ENCODE measurements at places on chromosomes 16 and 17.

DNA sequence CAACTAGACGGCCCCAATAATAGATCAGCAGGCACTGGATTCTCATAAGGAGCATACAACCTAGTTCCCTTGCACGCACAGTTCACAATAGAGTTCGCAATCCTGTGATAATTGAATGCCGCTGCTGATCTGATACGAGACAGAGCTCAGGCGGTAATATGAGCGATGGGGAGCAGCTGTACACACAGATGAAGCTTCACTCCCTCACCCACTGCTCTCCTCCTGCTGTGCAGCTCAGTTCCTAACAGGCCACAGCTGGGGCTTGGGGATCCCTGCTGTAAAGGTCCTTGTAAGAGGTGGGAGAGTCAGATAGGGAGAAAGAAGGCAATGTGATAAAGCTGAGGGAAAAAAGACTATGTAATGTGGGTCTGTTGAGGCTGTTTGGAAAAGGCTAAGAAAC lies 577.5 kb downstream of the RBFOX1 start:
- no peak for DNase-seq

DNA sequence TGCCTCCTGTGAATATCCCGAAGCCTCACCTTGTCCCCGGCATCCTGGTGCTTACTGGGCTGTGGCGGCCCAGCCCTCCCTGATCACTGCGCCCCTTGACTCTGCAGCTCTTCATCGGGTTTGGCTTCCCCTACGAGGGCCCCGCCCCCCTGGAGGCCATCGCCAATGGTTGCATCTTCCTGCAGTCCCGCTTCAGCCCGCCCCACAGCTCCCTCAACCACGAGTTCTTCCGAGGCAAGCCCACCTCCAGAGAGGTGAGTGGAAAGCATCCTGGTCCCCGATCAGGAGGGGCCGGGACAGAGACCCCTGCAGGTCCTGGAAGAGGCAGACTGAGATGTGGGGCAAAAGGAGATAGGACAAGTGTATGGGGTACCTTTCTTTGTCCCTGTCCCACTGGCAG lies 72.1 kb downstream of the MGAT5B start:
- DNase-seq = no peak

GRCh38 chr16:11232852-11233726 lies 22.9 kb downstream of the SOCS1 start:
- no peak for DNase-seq

DNA sequence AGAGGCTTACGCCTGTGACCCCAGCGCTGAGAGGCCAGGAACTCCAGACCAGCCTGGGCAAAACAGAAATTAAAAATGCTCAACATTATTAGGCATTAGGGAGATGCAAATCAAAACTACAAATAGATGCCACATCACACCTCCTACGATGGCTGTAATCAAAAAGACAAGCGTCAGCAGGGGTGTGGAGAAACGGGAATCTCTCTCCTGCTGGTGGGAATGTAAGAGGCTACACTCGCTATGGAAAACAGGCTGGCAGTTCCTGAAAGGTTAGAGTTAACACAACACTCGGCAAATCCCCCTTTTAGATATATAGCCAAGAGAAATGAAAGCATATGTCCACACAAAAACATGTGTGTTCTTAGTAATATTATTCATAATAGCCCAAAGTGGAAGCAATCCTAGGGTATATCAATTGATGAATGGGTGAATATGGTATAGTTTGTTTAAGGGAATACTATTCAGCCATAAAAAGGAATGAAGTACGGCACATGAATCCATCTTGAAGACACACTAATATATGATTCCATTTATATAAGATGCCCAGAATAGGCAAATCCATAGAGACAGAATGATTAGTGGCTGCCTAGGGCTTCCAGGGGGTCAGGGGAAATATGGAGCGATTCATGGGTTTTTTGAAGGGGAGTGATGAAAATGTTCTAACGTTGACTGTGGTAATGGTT lies 1.8 kb upstream of the NPRL3 start:
- DNase-seq = no peak

- DNase-seq = no peak
Measured at GRCh38 chr16:65855171-65856145, 511.0 kb upstream of the CDH5 start.

DNA sequence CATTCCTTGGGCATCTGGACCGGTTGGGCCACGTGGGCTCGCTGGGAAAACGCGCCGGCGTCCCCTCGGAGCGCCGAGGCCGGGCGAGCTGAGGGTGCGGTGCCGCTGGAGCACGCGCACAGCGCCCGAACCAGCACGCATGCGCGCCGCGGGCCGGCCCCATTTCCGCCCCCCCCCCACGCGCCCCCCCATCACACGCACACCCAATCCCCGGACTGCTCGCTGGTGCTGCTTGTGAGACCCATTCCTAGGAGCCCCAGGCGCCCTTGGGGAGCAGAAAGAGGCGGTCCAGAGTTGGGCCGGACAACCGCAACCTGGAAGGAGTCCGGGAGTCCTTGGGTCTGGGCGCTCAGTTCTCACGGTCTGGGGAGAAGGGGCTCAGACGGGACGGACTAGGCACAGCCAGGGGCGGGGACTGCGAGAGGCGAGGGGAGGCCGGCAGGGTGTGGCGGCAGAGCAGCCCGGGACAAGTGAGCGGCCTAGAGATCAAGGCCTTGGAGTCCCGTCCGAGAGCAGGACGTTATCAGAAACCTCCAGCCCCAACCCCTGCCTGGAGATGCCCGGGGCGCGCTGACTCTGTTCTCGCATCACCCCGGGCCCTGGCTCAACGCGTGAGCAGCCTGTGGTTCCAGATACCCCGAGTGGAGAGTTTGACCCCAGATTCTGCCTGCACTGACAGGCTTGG lies 6.0 kb upstream of the CBX8 start:
- DNase-seq = no peak

DNA sequence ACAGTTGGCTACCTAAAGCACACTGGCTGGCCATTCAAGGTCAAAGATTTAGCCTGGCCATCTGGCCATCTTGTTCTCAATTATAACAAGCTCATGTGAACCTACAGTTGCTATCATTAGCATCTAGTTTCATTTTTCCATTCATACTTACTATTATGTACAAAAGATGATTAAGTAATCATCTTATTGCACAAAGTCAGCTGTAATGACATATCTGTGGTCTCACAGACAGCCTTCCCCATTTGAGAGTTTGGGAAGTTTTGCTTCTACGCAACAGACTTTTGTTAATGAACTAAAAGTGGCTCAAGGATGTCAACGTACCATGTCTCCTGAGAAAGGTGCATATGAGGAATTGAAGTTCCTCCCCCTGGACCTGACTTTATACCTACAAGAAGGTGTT lies 51.3 kb downstream of the HS3ST3B1 start:
- no peak for DNase-seq

DNA sequence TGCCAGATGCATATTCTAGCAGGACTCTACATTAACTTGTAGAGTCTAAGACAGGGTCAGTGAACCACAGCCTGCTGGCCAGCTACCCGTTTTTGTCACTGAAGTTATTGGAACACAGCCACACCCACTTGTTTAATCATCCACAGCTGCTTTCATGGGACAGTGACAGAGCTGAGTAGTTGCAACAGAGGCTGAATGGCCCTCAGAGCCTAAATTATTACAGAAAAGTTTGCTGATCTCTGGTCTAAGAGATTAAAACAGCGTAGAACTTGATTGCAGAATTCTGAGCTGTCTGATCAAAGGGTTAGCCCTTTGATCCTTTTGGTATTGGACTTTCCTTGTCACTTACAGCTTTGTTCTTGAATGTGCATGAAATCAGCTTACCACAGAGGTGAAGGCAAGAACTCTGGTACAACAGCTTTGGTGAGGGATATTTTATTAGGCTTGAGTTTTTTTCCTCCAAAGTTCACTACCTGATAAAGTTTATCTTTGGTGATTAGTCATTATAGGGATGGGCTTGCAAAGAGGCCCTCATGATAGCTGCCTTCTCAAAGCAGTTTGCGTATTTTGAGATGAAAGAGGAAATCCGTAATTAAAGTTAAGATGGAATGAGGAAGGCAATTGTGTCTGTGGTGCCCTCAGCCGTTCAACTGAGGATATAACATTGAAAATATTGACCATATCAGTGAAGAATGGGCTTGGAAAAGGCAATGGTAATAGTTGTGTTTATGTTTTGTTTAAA lies 23.6 kb downstream of the ALDH3A2 start:
- DNase-seq = no peak

GRCh38 chr17:43020030-43020621 lies 2.1 kb downstream of the VAT1 start:
- DNase-seq = peak; percentile 32

DNA sequence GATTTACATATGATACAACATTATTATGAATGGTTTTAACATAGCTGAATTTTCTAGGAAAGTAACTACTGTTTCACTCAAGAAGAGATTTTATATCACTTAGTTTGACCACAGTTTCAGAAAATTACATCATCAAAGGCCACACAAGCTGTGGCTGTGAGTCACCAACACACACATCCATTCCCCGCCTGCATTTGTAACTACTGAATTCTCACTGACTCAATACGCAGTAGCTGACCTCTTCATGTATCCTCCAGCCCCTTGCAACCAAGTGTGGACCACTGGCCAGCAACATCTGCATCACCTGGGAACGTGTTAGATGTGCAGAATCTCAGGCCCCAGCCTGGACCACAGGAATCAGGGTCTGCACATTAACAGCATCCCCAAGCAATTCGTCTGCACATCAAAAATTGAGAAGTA lies 197.6 kb downstream of the XYLT1 start:
- DNase-seq = peak; percentile 93

GRCh38 chr17:52751051-52751450 lies 592.5 kb upstream of the CA10 start:
- no peak for DNase-seq

- no peak for DNase-seq
Measured at GRCh38 chr17:43531955-43532354, 14.2 kb downstream of the ETV4 start.

Data from fibroblast of skin of right quadriceps (primary cell).